Activated T-cell treated with anti-CD3 and anti-CD28 coated beads for 4 hours (primary cell): ENCODE measurements at places on chromosomes 2 and 18.

- no peak for DNase-seq
Measured at GRCh38 chr2:184413221-184413620, 185.1 kb upstream of the ZNF804A start.

DNA sequence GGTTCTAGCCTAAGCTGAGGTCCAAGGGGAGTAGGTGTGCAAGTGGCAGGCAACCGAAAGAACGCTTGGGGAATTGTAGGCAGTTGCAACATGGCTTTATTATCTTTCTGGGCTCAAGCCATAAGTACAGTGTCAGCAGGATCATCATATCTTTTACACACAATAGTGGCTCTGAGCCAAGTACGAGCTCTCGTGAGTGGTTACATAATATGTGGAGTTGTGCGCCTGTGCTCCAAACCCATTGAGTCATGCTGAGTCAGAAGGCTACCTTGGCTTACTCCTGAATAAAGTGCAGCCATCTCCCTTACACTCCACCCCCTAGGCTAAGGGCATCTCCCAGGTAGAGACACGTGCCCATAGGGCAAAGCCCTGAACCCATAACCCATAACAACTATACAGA is 233.9 kb downstream of the SATB2 start:
- DNase-seq, result no peak

DNA sequence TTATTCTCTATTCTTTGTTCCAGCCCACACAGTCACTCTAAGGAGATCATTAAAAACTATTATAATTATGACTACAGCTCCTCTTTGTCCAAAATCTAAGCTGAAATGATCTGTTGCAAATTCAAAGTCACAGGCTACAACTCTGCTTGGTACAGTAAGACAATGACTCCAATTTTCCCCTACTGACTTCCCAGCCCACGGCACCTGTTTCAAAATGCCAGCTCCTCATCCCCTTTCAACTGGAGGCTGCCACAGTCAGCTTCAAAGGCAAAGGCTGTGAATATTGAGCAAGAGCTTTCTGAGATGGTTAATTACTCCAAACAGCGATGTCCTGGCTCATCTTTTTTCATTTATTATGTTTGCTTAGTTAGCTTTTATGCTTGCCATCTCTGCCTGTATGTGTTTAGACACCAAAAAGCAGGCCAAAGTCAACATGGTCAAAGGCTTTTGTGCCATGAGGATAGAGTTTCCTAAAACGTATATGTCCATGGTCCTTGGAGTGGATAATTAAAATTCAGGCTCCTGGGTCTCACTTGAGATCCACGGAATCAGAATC is 141.1 kb downstream of the DOCK10 start:
- DNase-seq, result no peak

- no peak for DNase-seq
Measured at GRCh38 chr2:200453853-200454534, 55.9 kb downstream of the KCTD18 start.

- no peak for DNase-seq
Measured at GRCh38 chr18:58264840-58265239, 220.8 kb downstream of the NEDD4L start.

DNA sequence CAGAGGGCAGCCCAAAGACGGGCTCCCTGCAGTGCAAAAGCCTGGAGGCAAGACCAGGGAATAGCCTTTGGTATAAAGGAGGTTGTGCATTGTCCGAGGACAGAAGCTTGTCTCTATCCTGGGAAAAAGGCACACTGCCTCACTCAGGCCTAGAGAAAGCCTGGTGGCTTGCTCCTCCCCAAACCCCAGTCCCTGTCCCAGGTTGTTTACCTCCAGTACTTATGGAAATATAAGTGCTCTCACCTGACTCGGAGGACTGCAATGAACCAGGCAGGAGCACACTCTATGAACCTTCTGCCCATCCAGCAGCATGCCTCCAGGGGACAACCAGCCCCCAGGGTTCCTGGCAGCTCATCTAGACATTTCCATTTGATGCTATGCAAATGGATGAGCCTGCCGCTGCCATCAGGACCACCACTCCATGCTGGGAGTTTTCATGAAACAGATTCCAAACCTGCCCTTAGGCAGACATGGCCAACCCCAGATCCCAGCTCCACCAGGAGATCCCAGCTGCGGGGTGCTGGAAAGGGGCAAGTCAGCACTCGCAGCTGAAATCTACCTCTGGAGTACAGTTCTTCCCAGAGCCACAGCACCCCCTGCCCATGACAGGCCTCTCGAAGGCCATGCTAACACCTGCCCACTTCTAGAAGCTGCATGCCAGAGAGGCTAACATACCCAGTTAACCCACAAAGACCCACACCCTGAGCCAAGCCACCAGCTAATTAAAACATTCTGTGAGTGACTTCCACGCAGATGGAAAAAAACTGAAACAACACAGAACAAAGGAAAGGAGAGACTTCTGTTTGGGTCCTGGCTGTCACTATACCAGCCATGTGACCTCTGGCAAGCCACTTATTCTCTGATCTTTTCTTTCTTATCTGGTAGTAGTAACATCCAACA is 101.7 kb downstream of the TTC32 start:
- no peak for DNase-seq

DNA sequence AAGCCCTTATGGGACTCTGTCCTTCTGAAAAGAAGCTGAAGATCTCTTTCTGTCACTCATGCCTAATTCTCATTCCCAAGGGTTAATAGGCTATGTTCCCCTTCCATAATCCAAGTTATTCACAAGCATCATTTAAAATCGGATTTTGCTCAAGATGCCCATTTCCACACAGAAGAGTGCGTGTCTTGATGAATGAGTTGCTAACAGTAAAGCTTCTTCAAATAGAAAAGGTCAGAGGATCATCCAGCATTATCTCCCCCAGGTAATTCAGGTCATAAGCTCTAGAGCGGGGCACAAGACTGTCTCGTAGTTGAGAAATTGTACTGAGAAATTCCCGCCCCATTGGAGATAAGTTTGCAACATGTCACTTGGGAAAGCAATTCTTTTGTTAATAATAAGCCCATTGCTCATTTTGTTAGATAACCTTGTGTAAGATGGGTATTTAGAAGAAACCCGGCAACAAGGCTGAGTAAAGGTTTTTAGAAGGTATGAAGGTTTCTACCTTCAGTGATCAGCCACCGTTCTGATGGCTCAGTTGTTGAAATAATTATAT is 290.7 kb upstream of the EPAS1 start:
- no peak for DNase-seq

- no peak for DNase-seq
Measured at GRCh38 chr2:174764280-174765255, at the start of gene CHRNA1. TSS of gene CHRNA1 (minus strand) at chr2:174764472. CDS start at chr2:174764394, 78 bp downstream.

DNA sequence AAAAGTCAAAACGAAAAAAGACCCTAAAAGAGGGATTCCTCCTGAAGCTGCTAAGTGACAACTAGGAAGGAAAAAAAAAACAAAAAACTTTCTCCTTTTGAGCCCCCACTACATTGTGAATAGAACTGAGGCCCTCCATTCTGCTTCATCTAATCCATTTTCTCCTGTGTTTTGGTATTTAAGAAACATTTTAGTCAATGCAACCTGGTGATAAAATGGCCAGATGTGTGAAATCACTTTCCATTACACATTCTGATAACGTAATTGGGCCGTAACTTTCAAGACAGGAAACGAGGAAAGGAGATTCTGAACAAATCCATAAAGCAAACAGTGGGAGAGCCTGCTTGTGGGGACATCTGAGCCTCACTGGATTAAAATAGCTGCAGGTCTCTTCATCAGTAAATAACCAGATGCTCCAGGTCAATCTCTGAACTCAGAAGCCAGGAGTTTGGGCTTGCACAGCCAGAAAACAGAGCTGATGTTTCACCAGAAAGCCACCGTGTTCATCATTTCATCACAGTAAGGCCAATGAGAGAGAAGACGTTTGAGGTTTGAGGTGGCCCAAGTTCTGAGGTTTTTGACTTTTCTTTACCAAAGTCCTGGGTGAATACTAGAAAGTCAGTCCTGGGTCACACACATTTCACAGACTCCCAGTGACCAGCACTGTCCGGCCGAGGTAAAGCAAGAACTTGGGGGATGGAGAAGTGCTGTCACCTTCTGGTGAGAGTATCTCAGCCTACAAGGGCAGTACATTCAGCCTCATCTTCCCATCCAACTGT is 47.8 kb downstream of the TGFA start:
- DNase-seq, result no peak

- DNase-seq, result no peak
Measured at GRCh38 chr2:40004336-40004735, 225.3 kb upstream of the THUMPD2 start.

DNA sequence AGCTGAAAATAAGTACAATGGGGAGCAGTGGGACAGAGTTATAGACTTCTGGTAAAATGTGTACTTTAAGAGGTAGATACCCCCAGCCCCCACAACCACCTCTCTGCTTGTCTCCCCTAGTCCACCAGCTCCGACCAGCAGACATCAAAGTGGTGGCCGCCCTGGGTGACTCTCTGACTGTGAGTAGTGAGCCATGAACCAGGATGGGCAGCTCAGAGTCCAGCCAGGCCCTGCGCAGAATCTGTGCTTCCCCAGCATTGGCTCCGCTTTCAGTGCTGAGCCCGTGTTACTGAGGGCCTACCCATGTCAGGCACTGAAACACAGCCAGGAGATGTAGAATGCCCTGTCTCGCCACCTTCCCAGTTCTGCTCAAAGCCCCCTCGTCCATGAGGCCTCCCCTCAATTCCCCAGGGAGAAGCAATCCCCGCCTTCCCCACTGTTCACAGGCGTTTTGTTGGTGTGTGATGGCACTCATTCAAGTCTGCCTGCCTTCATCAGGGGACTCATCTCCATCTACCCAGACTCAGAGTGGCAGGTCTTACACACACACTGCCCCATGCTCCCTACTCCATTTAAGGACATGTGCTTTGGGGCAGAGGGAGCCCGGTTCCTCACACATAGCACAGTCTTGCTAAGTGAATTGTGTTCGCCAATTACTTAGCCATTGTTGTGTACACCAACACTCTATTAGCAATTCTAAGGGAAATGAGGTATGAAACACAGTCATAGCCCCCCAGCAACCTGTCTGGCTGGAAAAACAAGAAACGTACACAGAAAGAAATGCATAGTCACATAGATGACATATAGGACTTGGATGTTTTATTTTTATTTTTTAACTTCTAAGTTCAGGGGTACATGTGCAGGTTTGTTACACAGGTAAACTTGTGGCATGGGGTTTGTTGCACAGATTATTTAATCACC is 122.6 kb downstream of the PLB1 start:
- no peak for DNase-seq

DNA sequence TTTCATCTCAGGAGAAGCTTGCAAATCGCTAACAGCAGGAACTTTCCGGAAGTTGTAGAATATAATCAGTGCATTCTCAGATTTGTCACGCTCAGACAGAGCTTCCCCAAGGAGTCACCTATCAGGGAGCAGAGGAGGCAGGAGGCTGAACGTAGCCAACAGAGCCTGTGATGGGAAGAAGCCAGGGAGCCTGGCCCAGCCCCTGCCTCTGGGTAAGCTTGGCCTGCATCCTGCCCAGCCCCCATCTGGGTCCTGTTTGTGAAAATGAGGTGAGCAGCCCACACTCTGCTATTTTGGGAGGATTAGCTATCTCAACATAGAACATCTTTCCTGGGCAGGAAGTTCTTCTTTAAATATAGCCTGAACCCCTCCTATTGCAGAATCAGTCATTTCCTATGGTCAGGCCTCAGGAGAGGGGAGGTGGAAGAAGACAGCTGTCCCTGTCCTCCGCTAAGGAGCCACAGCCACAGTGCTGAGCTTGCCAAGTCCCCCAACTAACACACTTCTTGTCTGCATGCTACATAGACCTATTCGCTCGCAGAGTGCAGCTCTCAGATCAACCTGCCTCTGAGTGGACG is 19.2 kb upstream of the PKDCC start:
- DNase-seq, result no peak

DNA sequence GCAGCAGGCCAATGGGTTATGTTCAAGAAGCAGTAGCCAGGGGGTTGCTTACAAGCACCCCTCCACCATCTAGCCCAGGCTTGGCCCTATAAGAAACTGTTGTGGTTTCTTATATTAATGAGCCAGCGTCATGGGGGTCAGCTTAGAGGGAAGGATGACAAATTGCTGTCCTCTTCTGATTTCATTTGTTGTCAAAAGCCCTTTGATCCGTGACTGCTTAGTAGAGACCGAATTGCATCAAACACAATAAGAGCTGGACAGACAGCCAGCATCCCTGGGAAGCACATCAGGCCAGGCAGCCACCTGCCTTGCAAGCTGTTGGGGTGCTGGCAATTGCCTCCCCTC is 206.6 kb upstream of the SETBP1 start:
- DNase-seq, result no peak

GRCh38 chr2:200658278-200658864 is 72.6 kb downstream of the AOX1 start:
- no peak for DNase-seq

GRCh38 chr2:240420206-240421104 is 15.0 kb upstream of the GPC1 start:
- DNase-seq, result no peak

GRCh38 chr18:47912343-47912742 is 18.1 kb downstream of the SMAD2 start:
- no peak for DNase-seq
